ENCODE measurements at places on chromosomes 6 and 20. TPM values are rescaled to one million over a fixed set of nuclear protein-coding genes. Genes with fewer than 3 reads are reported as not detected.
A peak's percentile ranks its signal among the peaks of the same experiment; 100 is the strongest.

GRCh38 chr6:112141707-112142106 lies 54.3 kb downstream of the FAM229B start:
- DNase-seq, result no peak

GRCh38 chr6:26205625-26206574 lies 118.7 kb downstream of the HFE start:
- peak; percentile 90 for DNase-seq

GRCh38 chr6:135604035-135604860 lies 106.7 kb upstream of the AHI1 start:
- DNase-seq, result no peak

- peak; percentile 16 for DNase-seq
These were observed 702.9 kb downstream of the TENT5A start for GRCh38 chr6:81049425-81050042.

DNA sequence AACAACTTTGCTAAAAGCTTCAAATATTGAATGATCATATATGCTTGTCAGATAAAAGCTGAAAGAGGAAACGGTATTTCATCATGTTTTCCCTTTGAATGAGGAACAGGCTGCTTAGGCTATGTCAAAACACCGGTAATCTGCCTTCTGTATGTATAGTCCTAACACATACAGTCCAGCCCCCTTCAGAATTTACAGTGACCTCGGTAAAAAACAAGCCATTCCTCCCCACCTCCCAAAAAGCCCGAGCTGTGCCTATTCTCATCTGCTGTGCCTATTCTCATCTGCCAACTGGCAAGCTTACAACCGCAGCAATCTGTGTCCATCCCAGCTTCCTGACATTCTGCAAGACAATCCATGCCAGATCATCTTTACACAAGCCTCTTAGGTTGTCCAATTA lies 26.8 kb upstream of the UBE2J1 start:
- DNase-seq, result no peak

GRCh38 chr6:113287396-113287795 lies 569.7 kb upstream of the MARCKS start:
- DNase-seq, result no peak

GRCh38 chr6:135358251-135358821 lies 139.2 kb downstream of the AHI1 start:
- DNase-seq, result no peak

DNA sequence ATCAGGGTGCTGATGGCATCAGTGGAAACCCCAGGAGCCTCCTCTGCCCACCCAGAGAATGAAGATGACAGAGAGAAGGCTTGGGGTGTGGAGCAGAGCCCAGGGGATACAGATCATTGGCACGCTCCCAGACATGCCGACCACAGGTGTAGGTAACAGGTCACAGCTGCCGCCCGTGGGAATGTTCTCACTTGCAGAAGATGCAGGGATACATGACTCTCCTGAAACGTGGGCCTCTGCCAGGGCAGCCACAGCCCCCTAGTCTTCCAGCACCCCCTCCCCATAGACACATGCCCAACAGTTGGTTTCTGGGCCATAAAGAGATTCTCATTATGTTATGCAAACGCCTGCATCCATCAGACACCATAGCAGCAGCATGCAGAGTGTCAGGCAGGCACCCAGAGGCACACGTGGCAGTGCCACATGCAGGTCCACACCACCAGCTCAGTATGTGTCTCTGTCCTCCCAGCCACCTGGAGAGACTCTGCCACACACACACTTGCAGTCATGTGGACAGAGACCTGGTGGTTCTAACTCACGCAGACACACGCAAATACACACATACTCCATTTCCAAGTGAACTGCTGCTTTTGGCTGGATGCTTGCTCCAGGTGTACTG lies 45.5 kb downstream of the LRFN2 start:
- no peak for DNase-seq

The CGAS gene
- total RNA-seq, result 21.9 TPM

The PLEKHG1 gene
- total RNA-seq, result 1.7 TPM

The GABRR2 gene
- not detected for total RNA-seq

The NUP43 gene
- 28.2 TPM for total RNA-seq

The DNPH1 gene
- 194 TPM for total RNA-seq

The METTL24 gene
- total RNA-seq, result not detected

The TINAG gene
- 114 TPM for total RNA-seq

Measured in Caki2 (cell line).